Anterior cingulate cortex (tissue), 58 donors: ENCODE measurements at places on chromosomes 4 and X.

GRCh38 chr4:105714071-105714521 lies 5.5 kb downstream of the GSTCD start:
- no peak for DNase-seq

GRCh38 chr4:85478576-85478975 lies 3.6 kb downstream of the ARHGAP24 start:
- DNase-seq, result no peak

DNA sequence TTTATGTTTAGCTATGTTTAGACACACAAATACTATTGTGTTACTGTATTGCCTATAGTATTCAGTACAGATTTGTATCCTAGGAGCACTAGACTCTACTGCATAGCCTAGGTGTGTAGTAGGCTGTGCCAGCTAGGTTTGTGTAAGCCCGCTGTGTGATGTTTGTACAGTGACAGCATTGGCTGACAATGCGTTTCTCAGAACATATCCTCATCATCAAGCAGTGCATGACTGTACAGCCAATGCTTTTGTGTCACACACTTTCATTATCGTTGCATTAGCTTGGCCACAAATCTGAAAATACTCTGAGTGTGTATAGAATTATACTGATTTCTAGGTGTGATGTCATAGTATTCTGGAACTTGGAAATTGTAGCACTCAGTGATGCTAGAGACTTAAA lies 63.4 kb downstream of the CLDN34 start:
- DNase-seq, result no peak

GRCh38 chr4:80336582-80336981 lies 1.1 kb downstream of the CFAP299 start:
- DNase-seq, result no peak

GRCh38 chr4:42781315-42781714 lies 111.2 kb upstream of the GRXCR1 start:
- DNase-seq, result no peak

DNA sequence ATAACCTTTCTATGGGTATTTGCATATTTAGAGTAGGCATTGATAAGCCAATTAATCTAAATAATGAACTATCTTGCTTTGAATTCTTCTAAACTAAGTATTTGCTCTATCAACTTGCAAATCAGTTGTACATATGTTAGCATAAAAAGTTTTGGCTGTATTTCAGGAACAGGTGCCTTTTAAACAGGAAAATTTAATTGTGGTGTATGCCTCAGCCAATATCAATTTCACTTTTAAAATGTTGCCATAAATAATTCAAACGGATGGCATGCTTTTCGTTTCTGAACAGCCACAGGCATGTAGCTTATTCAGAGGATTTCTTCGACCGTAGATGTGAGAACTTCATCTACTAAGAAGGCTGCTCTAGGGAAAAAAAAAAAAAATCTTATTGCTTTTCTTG lies 99.9 kb downstream of the DCLK2 start:
- DNase-seq, result no peak

- DNase-seq, result no peak
Measured at GRCh38 chr4:99915449-99915848, 21.2 kb upstream of the LAMTOR3 start.

DNA sequence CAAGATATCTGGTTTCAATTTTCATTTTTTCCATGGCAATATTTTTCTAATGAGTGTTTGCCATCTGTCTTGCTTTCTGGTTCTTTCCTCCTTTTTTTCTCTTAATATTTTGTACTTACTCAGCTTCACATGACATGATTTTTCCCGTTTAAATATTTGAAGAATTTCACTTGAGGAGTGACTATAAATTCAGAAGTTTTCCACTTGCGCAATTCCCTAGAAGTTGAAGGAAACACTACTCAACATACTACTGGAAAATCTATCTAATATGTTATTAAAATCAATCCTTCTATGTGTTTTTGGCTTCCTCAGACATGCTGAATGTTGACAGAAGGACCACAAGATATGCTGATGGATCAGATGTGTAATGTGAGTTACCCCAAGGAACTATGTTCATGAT lies 36.8 kb upstream of the BANK1 start:
- DNase-seq, result no peak
